NCI-H1105 (cell line): ENCODE measurements at places on chromosomes 16 and 17.

DNA sequence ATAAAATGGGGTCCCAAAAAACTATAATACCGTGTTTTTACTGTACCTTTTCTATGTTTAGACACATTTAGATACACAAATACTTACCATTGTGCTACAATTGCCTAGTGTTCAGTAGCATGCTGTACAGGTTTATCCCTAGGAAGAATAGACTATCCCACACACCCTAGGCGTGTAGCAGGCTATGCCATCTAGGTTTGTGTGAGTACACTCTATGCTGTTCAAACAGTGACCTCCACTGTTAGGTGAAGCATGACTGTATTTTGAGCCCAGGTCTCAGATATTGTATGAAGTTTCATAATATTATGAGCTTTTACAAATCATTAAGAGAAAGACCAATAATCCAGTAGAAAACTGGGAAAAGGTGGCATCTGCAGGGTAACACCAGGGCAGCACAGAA lies 23.6 kb downstream of the MILR1 start:
- no peak for DNase-seq

- DNase-seq = no peak
Measured at GRCh38 chr16:81843243-81843582, 64.1 kb downstream of the PLCG2 start.

GRCh38 chr17:50458701-50459676 lies 9.7 kb downstream of the CHAD start:
- DNase-seq = no peak

- DNase-seq = no peak
Measured at GRCh38 chr16:74829637-74830036, 55.0 kb upstream of the FA2H start.

DNA sequence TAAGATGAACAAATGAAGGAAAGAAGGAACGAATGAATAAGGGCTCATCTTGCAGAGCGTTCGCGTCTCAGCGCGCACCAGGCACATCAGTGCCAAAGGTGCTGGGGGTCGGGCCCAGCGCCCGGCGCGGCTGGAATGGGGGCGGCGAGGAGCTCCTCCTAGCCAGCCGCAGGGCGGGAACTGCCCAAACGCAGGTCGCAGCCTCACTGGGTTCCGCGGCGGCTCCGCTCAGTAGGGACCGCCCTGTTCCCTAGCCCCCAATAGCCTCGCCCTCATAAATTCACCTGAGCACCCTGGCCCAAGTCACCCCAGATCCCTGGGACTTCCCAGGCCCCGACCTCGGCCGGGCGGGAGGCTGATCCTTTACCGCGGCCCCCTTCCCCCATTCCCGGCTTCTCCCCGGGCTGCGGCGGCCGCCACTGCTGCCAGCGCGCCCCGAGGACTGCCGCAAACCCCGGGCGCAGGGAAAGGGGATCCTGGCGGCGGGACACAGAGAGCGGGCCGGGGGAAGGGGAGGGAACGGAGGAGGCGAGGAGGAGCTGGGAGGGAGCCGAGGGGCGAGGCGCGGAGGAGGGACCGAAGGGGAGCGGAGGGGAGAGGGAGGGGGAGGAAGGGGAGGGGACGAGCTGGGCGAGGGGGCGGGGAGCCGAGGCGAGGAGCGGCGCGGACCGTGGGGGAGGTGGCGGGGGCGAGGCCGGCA lies 377 bp upstream of the CRHR1 start:
- peak; percentile 55 for DNase-seq

GRCh38 chr17:6496116-6496481 lies 51.8 kb downstream of the PIMREG start:
- no peak for DNase-seq
